ENCODE measurements at places on chromosomes 5 and 9. TPM values are rescaled to one million over a fixed set of nuclear protein-coding genes. Genes with fewer than 3 reads are reported as not detected.

DNA sequence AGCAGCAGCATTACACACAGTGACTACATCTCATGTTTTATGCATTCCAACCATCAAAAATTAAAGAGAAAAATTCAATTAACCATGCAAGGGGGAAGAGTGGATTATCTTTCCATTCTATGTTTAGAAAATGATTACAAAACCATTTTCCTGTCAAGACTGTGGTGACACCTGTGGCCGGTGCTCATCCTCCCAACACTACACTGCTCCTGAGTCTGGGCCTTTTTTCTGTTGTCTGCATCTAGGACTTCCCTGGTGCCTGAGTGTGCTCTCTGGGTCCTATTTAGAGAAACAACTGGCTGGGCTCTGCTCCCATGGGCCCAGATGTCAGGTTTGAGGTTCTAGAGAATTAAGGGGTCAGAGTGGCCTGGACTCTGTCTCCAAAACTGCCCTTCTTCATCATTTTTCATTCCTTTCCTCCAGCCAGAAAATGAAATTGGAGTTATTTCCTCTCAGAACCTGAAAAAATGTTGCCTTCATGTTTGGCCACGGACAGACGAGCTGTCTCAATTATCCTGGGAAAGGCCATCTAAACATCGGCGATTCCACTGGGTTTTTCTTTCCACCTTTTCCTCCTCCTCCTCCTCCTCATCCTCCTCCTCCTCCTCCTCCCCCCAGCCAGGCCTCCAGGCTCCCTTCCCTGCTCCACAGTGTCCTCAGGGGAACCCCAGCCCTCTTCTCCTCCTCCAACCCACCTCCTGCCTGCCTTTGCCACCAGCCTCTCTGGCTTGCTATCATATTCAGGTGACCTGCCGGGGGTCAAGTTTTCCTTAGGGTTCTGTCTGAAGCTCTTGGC lies 11.4 kb upstream of the ARSI start:
- DNase-seq = no peak

GRCh38 chr5:58505971-58506640 lies 14.9 kb downstream of the GAPT start:
- no peak for DNase-seq

GRCh38 chr9:18129809-18130334 lies 344.1 kb upstream of the ADAMTSL1 start:
- no peak for DNase-seq

DNA sequence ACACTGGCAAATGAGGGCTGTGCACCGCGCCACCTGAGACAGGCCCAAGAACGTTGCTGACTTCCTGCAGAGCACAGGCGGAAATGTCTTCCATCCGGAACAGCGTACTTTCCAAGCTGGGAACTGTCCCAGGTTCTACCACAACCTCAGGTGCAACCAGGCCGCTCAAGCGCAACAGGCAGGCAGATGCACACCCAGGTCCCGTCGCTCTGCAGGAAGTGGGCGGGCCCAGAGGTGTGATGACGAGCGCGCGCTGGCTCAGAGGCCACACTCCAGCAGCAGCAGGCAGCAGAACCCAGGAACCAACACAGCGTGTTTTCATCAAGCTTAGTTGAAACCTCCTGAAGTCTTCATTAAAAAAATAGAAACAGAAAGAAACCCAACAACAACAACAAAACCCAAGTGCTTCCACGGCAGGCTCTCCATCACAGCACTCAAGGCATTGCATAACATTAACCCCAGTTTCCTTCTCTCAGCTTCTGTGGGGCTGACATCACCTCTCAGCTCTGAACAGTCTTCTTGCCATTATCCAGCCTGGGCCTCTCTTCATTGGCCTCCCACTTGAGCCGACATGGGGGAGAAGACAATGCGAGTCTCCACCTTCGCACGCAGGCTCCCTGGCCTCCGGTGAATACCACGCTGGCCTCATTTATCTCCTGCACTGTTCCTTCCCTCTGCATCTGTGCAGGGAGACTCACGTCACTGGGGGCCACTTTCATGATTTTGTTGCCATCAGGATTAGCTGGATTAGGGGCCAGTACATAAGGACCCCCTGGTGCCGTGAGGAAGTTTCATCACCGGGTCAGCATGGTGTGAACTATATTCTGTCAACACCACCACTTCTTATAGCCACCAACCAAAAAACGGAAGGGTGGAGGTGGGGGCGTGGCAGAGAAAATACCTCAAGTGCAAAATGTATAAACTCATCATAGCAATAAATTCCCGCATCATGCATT lies 22.1 kb downstream of the PTCH1 start:
- peak; percentile 88 for DNase-seq

- DNase-seq = peak; percentile 61
Measured at GRCh38 chr5:151141535-151141934, 16.0 kb downstream of the ANXA6 start.

DNA sequence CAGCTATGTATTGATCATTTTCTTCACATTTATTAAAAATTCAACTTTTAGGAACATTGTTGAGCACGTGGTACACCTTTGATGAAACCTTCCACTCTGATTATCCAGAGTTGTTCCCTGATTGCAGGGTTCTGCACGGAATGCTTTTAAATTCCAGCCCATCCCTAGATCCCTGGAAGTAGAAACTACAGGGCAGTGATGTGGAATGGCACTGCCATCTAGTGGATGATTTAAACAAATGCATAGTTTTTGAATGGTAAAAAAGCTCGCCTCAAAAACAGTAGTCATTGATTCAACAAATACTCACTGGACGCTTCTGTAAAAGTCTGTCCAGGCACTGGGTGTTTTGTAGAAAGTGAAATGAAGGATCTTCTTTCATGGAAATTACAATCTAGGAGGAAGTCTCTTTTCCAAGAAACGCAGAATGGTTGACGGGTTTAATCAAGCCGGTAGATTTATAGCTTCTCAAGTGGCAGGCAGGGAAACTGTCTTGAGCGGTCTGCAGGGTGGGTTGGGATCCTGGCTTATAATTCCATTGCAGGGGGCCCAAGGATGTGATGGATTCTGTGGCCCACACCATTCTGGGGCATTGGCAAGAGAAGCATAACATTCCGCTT lies 118.4 kb downstream of the ARHGAP26 start:
- DNase-seq = no peak

GRCh38 chr5:155381654-155382053 lies 368.1 kb downstream of the KIF4B start:
- no peak for DNase-seq

- DNase-seq = no peak
Measured at GRCh38 chr5:179405426-179406030, 60.3 kb upstream of the ADAMTS2 start.

DNA sequence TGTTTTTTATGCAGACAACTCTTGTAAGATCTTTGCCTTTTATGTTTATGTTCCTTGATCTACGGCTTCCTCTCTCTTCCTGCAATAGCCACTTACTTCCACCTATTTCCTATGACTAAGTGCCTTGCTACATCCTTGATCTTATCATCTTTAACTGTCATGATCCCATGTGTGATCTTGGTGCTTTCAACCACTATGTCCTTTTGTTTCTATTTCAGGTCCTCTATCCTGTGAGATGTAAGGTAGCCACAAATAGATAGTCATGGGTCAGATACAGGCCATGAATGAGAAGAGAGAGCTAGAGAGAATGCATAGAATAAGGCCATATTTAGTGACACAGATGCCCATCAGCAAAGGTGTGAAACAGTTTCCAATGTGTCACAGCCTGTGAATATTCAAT lies 243.6 kb upstream of the HAPLN1 start:
- DNase-seq = no peak

NMUR2 gene
- total RNA-seq = not detected

GRCh38 chr5:7894860-7895259 lies 25.9 kb downstream of the MTRR start:
- DNase-seq = no peak

TAF11L5 gene
- total RNA-seq = not detected

DNA sequence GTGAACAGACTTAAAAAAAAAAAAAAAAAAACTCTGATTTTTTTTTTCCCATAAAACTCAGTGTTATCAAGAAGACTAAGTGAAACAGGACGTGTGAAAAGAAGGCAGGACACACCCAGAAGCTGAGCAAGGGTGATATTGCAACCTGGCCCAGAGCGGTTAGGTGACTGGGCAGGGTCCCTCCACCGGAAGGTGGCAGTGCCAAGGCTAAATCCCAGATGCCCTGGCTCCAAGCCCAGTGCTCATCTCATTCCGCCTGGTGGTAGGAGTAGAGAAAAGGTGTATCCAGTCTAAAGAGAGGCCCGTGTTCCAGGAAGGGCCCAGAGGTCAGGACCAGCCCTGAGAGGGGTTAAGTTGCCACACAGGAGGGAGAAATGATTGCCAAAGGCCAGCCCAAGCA lies 51.5 kb upstream of the SAP30L start:
- no peak for DNase-seq

- DNase-seq = no peak
Measured at GRCh38 chr5:174607916-174608315, 116.5 kb upstream of the MSX2 start.

- DNase-seq = no peak
Measured at GRCh38 chr9:128340691-128341434, 536 bp downstream of the SLC27A4 start.

GRCh38 chr9:102950346-102950745 lies 44.8 kb upstream of the CYLC2 start:
- no peak for DNase-seq

GRCh38 chr5:14178091-14178490 lies 34.9 kb downstream of the TRIO start:
- DNase-seq = no peak

DNA sequence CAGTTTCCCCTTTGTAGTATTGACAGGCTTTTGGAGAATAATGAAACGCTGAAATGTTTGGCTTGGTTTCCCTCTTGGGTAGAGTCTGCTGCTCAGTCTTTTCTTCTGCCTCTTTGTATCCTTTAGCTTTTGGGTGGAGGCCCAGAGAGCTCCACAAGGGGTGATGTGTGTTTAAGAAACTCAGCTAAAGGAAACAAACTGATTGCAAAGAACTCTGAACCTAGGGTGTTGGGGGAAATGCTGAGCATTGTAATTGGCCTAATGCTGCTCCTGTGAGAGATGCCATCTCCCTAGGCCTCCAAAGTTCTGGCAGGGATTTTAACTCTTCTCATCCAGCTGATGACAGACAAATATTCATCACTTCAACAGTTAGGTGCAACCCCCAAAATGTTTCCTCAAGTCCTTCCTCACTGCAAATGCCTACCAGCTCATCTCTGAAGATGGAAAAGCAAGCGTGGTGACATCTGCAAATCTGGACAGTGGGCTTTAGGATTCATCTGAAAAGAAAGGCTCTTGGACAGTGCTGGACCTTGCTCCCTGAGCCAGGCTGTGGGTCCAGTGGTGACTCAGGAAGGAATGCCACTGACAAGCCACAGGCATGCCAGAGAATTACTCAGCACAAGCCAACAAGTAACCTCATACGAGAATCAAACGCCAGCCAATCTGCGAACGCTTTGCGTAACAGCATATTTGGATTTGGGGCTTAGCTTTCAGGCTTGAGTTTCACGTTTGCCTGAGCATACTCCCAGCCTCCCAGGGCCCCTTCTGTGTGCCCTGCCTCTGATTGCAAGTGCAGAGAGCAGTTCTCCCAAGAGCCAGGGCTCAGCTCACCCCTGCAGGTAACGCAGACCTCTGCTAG lies 30.5 kb upstream of the ZSWIM6 start:
- DNase-seq = no peak

GRCh38 chr5:154706416-154706815 lies 48.8 kb upstream of the LARP1 start:
- no peak for DNase-seq

- DNase-seq = no peak
Measured at GRCh38 chr5:109645707-109646192, 44.0 kb upstream of the MAN2A1 start.

GRCh38 chr5:14980698-14981097 lies 109.1 kb upstream of the ANKH start:
- DNase-seq = no peak

DNA sequence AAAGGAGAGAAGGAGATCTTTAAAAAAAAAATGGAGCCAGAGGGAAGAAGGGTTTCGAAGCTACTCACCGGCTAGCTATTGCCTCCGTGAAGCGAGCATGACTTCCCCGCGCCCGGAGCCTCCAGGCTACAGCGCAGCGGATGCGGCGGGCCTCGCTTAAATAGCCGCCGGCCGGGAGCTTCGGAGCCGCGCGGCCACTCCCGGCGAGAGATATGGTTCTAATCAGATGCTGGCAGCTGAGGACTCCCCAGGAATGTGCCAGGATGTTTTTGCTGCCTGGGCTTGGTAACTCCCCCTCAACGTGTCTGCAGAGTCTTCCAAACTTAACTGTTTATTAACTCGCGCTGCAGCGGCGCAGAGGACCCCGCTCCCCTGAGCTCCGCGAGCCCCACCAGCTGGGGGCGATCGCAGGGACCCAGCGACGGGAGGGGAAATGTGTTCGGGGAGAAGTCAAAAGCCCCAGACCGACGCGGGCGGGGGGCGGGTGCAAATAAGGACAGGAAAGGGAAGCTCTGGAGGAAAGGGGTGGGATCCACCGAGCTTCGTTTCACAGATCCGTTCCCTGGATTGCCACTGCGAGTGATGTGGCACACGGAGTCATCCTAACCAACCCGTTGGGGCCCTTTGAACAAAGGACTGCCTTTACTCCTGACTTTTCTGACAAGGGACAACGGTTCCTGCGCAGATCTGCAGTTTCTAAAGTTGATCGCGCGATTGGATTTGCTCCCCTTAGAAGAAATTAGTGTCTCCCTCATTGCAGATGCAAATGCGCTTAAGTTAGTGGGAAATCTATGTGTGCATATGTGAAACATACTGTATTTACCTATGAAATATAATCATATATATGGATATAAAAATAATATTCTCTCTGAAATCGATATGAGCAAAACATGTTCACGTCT lies at the start of gene DAB2:
Gene DAB2 (minus strand): TSS at position 245 of the 902 bp plus-strand sequence. CDS start 30,660 bp downstream, outside the sequence.
- peak; percentile 42 for DNase-seq

DNA sequence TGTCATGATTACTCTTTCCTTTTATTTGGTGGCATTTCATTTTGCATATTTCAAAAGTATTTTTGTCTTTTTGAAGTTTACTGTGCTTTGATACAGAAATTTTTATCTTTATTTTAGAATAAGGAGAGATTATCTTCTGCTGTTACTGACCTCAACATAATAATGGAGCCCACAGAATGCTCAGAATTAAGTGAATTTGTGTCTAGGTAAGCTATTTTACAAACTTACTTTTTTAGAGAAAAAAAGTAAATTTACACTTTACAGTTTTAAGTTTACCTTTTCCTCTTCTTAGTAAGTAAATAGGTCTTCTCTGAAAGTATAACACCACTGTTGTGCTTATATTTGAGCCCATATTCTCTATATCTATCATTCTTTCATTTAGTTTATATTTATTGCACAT lies 19.8 kb downstream of the CENPP start:
- no peak for DNase-seq

- no peak for DNase-seq
Measured at GRCh38 chr9:75499812-75500211, 390.7 kb upstream of the PCSK5 start.

TOR4A gene
- 23.2 TPM for total RNA-seq

GALNT12 gene
- 2.2 TPM for total RNA-seq

PRLR gene
- total RNA-seq = not detected

GRCh38 chr5:34750206-34750605 lies 88.8 kb upstream of the TTC23L start:
- DNase-seq = no peak

GRCh38 chr5:10778179-10778910 lies 17.3 kb upstream of the DAP start:
- DNase-seq = no peak

Data from activated CD4-positive, alpha-beta memory T cell treated with anti-CD3 and anti-CD28 coated beads, Interleukin-2, amount 10 ng/mL, durations not matched to agents 7 days and 5 days (primary cell).